ENCODE measurements at places on chromosomes 7 and 10.

- no peak for DNase-seq
Observed at GRCh38 chr7:159039716-159040115, 105.0 kb downstream of the VIPR2 start.

GRCh38 chr7:137674551-137675409 lies 172.0 kb downstream of the DGKI start:
- no peak for DNase-seq

DNA sequence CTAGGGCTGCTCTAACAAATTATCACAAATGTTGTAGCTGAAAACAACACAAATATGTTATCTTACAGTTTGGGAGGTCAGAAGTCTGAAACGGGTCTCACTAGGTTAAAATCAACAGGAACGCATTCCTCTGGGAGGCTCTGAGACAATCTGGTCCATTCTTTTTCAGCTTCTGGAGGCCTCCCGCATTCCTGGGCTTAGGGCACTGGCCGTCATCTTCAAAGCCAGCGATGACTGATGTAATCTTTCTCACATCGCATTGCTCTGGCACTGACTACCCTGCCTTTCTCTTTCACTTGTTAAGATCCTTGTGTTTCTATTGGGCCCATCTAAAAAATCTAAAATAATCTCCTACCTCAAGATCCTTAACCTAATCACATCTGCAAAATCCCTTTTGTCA lies 1071.5 kb upstream of the C7orf33 start:
- no peak for DNase-seq

DNA sequence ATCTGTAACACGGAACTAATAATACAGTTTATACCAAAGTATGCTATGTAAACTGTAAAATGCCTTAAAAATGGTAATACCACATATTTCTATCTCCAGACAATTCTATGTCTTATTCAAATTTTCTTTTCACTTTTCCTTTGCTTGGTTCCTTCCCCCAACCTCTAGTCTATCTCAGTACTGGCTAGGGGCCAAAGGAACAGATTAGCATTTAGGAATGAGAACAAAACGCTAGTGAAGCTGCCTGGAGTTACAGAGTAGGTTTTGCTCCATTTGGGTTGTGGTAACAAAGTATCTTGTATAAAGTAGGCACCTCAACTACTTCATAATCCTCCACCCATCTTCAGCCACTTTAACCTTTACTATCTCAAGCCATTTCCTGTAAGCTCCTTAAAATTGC lies 94.1 kb downstream of the HBP1 start:
- no peak for DNase-seq

DNA sequence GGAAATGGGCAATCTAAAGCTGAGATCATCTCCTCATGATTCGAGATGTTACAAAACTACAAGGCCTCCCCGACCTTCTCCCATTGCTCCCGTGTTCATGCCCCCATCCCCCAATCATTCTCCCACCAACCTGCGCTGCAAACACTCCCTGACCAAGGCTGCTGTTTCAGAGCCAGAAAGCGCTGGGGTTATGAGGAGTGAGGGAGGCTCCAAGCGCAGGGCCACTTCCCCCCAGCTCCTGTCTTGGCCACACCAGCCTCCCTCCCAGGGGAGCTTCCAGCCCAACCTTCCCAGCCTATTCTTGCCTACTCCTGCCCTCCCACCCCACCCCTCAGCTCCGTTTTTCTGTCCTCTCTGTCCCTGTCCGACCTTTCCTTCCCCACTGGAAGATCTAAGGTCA lies 14.7 kb upstream of the NODAL start:
- no peak for DNase-seq

DNA sequence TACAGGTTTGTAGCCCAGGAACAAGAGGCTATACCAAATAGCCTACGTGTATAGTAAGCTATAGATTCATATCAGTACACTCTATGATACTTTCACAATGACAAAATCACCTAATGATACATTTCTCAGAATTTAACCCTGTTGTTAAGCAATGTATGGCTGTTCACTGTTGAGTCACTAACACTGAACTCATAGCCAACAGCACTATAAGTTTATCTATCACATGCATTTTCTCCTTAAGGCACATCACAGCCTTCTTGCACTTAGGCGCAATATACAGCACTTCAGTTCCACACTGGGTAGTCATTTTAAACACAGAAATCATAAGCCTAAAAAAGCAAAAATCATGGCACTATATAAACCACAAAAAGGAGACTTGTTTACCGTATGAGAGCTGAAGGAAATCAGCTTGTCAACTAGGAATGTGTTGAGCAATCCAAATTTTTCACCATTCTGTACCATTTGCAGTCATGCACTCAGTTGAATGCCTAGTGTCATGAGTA lies 45.6 kb downstream of the ZNF438 start:
- no peak for DNase-seq

DNA sequence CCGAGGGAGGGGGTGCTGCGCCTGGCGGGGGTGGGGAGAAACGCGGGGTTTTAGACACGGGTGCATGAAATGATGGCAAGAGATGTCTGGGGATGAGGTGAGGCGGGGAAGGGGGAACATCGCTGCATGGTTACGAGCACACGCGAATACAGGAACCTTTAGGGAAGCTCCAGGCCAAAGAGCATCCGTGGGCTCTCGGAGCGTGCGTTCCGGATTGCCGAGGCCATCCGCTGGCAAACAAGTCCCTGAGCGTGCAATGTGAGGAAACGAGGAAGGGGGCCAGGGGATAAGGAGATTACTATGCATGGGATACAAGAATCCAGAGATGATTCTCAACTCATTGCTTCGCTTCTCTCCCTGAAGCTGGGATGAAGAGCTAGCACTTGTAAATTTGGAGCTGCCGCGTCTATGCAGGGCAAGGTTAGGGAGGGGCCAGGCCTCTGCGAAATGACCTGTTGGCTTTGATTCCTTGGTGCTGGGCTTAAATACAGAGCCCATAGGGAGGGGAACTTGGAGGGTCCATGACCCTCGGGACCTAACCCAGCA lies 520 bp upstream of the WNT2 start:
- DNase-seq: no peak

- DNase-seq: no peak
Observed at GRCh38 chr7:121397361-121397760, 1.3 kb upstream of the FAM3C start.

- DNase-seq: no peak
Observed at GRCh38 chr7:33250421-33250871, 121.1 kb downstream of the BBS9 start.

DNA sequence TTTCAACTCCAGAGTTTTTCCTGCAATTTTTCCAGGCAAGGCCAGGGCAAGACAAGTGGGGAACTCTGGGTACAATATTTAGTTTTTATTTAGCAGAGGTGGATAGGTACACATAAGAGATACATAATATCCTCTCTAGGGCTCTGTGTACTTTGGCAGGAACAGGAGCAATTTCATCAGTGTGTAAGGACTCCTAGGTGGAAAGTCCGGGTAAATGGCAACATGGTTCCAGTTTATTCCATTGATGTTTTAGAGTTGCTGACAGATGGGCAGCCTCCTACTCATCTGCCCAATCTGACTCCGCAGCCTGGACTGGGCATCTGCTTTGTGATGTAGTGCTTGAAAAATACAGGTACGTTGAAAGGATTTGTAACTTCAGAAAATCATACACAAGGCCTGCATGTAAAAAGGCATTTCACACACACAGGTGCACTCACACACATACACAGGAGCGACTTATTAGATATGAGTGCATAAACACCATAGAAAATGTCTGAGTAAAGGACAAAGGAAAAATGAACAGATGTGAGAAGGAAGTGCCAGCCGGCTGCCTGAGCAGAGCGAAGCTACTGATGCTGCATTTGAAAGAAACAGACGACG lies 5.7 kb downstream of the PON1 start:
- DNase-seq: no peak

DNA sequence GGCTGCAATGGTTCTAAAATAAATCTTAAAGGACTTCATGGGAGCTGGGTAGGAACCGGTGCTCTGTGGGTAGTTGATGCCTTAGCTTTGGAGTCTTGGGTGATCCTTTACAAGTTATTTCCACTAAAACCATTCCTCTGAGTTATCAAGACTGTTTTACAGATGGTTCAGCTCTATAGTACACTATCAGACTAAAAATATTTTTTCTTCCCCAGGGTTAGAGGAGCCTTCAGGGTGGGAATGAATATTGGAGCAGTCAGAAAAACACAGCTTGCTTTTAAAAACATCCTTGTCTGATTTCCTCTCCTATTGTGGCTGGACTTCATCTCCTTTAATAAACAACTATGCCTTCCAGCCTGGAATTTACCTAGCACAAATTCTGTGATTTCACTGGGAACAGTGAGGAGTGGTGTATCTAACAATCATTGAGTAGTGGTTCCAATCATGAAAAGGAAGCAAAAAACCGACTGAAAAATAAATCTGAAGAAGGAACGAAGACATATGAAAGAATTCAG lies 102.6 kb upstream of the AFAP1L2 start:
- no peak for DNase-seq

GRCh38 chr7:17313194-17313593 lies 14.7 kb downstream of the AHR start:
- DNase-seq: no peak

GRCh38 chr10:62749093-62749683 lies 55.3 kb upstream of the ADO start:
- no peak for DNase-seq

DNA sequence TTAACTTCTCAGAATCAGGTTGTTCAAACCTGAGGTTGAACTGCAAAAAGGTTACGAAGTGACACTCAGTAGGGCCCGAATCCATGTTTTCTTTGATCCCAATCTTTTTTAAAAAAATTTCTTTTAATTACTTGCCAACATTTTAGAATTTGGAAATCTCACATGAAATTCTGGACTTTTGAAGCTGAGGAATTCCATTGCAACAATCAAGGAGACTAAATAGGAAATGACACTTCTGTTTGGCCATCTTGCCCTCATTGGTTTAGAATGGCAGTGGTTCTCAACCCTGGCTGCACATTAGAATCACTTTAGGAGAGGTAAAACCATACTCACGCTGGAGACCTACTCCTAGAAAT lies 471 bp upstream of the TOMM7 start:
- no peak for DNase-seq

GRCh38 chr10:60235001-60235400 lies 154.7 kb downstream of the ANK3 start:
- no peak for DNase-seq

DNA sequence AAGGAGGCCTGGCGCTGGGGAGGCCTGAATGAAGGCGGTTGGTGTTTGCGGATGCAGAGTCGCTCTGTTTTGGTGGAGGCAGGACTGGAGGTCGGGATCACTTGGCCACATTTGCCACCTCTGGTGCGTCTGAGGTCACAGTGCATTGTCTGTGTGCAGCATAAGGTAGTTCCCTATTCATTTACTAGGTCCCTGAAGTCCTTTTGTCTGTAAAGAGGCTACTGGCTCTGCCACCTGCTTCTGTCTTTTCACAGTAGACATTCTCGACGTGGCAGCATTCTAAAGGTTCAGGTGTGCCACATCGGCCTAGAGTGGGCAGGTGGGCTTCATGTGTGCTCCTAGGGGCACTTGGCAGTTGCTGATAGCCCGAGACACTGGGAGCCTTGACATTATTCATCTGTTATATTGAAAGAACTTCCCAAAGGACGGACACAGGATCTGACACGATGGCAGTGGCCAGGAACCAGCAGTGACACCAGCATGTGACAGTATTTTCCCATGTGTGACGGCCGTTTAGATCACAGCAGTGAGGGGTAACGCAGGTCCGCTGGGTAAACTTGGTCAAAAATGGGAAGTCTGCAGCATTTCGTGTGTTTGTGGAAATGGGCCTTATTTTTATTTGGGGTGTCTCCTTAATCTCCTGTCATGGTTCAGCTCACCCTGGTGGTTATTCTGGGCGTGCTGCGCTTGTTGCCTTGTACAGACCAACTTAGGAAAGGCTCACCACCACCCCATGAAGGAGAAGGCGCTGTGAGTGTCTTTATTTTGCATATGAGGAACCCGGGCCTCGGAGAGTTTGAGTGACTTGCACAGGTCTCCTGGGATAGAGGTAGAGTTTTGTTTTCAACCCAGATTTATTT lies 5.9 kb downstream of the MGMT start:
- no peak for DNase-seq

DNA sequence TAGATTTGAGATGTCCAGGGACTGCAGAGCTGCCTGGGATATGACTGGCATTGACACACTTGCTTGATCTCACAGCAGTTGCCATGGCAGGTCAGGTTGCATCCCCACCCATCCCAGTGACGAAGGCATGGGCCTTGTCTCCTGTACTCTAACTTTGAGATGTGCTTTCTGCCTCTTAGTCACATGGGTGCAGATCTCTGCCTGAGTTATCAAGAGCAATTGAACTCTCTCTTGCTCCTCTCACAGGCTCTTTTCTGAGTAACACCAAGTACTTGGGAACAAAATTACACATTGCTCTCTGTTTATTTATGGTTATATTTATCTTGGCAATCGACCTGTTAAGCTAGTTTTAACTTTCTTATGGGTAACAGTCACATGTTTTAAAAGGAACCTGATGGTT lies 237.3 kb downstream of the NSUN6 start:
- DNase-seq: no peak

DNA sequence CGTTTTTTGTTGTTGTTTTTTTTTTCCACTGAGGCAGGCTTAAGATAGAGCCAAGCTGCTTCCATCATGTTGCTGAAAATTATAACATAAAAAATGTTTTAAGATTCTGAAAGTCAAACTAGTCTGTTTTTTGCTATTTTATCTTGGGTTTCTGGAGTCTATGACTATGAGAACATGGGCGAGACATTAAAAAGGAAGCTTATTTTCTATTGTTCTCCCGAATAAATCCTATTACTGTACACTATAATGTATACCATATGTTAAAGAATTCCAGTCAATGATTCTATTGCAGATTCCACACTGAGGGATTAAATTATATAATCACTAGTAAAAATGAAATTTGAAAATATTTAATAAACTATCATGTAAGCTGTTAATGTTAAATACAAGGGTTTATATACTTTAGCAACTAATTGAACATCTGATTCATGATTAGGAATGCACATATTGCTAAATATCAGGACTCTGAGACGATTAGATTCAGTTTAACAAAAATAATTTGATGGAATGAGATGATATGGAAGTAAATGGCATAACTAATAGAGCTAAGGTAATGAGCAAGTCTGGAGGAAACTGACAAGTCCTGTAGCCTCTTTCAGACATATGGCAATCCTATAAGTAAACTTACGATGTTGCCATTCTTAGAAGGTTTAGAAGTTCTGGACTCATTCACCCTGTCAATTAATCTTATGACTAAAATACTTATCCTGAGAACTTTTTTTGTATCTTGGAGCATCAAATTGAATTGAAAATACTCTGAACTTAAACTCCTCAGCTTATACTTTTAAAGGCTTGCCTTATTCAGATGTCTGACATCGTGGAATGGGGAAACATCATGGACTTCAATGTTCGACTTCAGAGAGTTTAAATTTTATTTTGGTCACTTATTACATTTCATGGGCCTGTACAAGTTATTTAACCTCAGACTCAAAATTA lies 294.8 kb upstream of the DGKB start:
- DNase-seq: no peak
